ENCODE measurements at places on chromosomes 4 and X.

DNA sequence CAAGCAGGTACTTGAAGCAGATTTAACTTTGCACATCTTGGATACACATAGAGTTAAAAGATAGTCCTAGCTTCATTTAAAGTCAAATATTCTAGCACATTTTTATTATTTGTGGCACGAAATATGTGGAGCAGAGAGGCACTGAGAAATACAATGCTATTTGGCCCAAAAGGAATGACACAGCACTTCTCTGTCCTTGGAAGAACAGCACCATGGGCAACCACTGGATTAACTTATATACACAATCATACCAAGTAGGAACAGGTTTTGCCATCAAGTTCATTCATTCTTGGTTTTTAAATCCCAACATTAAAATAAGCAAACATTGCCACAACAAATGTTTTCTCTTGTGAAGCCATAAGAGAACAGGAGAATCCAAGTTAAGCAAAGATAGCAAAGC, 924 bp upstream of the ENAM start:
- DNase-seq: no peak

DNA sequence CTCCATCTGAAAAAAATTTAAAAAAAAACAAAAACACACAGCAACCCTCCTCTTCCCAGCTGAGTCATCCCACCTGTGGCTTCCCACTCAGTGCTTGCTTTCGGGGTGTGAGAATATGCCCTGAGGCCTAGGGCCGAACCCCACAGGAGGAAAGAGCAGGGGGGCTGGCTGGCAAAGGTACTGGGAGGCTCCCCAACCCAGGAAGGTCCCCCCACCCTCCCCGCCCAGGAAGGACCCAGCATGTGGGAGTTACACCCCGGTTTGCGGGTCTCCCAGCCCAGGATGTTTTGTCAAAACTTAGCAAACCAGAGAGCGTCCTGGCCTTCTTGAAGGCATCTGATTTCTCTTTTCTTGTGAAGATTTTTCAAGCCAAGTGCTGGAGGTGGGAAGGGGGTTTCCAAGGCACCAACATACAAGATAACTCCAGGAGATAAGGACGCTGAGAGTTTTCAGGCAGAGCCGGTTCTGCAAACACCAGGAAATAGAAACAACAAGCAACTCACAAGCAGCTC, 25.7 kb upstream of the CSF2RA start:
- DNase-seq: no peak

GRCh38 chrX:19354625-19355024, 10.9 kb downstream of the PDHA1 start:
- no peak for DNase-seq

- no peak for DNase-seq
Measured at GRCh38 chr4:29708473-29708872, 1011.7 kb upstream of the PCDH7 start.

- DNase-seq: peak; percentile 3
Measured at GRCh38 chr4:107210450-107211239, 174.5 kb upstream of the DKK2 start.

- peak; percentile 35 for DNase-seq
Measured at GRCh38 chr4:107044170-107044569, 8.1 kb upstream of the DKK2 start.

DNA sequence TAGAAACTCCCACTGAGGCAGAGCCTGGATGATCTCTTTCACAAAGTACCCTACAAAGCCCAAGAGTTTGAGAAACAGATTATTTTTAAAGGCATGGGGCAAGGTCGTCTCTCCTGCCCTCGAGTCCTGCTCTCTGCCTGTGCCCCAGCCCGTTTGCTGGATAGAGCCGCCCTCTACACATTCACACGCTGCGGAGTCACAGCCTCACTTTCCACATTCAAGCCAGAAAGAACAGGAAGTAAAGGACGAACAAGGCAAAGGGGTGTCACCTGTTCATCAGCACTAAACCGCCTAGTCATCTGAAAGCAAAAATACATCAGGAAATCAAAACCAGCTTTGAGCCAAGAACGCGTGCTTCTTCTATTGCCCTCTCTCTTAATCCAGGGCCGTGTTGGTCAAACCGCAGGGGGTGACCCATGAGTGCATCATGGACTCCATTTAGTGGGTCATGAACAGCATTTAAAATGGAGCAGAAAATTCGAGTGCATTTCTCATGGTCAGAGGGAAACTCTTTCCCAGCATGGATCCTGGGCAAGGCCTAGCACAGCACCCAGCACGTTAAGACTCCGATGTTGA, 83.4 kb downstream of the PHKA2 start:
- no peak for DNase-seq

DNA sequence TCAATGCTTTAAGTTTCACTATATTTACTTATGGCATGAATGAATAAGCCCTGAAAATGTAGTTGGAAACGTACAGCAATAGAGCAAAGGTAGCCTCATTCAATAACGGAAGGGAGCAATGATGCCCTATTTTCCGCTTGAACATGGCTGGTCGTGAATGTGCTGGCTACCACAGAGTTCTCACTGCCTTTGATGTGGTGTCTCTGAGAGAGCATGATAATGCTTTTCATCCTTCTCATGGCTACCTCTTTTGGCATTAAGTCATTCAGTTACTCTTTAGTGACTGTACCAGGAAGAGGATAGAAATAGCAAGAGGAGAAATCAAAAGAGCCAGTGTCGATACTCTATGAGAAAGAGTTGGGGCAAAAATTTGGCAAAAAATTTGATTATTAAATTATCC, 308.0 kb downstream of the PPP3CA start:
- no peak for DNase-seq

GRCh38 chrX:153554519-153555167, 37.2 kb downstream of the ATP2B3 start:
- peak; percentile 63 for DNase-seq

- DNase-seq: no peak
Measured at GRCh38 chr4:104424475-104424941, 70.2 kb downstream of the CXXC4 start.

- DNase-seq: no peak
Measured at GRCh38 chr4:1293991-1294390, 4.3 kb downstream of the MAEA start.

DNA sequence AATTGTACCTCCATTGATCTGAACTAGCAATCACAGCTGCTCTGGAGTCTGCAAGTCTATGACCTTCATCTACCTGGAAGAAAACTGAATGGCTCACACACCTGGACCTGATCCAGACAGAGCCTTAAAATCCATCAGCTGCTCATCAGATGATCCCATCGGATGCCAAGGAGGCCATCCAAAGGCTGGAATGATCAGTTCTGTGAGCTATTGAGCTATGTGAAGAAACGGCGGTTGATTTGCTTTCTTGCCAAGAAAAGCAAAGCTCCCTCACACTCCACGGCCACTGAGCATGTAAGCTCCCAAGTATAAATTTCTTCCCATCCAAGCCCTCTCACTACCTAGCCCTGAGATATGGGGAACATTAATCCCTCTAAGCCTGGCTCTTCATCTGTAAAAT, 63.1 kb downstream of the RELL1 start:
- DNase-seq: no peak

GRCh38 chr4:156672492-156673305, 298.9 kb downstream of the PDGFC start:
- peak; percentile 74 for DNase-seq

- peak; percentile 32 for DNase-seq
Measured at GRCh38 chr4:2935762-2936743, 27.2 kb downstream of the NOP14 start.

- no peak for DNase-seq
Measured at GRCh38 chr4:19063662-19064061, 1042.1 kb upstream of the LCORL start.

GRCh38 chr4:30294295-30294694, 425.9 kb upstream of the PCDH7 start:
- no peak for DNase-seq

- no peak for DNase-seq
Measured at GRCh38 chr4:182800216-182800515, 117.0 kb downstream of the DCTD start.

GRCh38 chr4:26489101-26489985, 941 bp downstream of the CCKAR start:
- no peak for DNase-seq

GRCh38 chr4:169258141-169258540, 12.6 kb downstream of the SH3RF1 start:
- DNase-seq: no peak

GRCh38 chr4:82621251-82621650, 59.5 kb upstream of the TMEM150C start:
- DNase-seq: no peak

- no peak for DNase-seq
Measured at GRCh38 chrX:136121788-136122187, 25.5 kb upstream of the FHL1 start.

DNA sequence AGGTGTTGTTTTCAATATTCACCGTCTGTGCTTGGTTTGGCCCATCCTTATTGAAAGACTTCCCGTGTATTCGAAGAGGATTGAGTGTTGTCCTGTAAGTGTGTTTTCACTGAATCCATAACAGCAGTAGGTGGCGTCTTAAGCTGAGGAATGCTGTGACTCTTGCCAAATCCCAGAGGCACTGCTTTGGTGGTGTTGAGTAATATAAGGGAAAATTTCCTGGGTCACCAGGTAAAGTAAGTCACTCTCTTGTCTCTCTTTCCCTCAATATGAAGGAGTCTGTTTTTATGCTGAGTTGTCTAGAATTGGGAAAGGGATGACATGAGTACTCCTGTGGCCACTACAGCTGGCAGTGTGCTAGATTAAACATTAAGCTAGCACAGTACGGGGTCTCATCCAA, 146.7 kb upstream of the ZXDB start:
- DNase-seq: no peak

GRCh38 chr4:88759895-88760290, 62.3 kb upstream of the NAP1L5 start:
- no peak for DNase-seq

GRCh38 chr4:41119867-41120295, 94.5 kb downstream of the APBB2 start:
- DNase-seq: no peak

GRCh38 chr4:144366425-144366824, 225.9 kb upstream of the GYPA start:
- no peak for DNase-seq

- no peak for DNase-seq
Measured at GRCh38 chrX:2955281-2955680, 26.1 kb upstream of the ARSD start.

DNA sequence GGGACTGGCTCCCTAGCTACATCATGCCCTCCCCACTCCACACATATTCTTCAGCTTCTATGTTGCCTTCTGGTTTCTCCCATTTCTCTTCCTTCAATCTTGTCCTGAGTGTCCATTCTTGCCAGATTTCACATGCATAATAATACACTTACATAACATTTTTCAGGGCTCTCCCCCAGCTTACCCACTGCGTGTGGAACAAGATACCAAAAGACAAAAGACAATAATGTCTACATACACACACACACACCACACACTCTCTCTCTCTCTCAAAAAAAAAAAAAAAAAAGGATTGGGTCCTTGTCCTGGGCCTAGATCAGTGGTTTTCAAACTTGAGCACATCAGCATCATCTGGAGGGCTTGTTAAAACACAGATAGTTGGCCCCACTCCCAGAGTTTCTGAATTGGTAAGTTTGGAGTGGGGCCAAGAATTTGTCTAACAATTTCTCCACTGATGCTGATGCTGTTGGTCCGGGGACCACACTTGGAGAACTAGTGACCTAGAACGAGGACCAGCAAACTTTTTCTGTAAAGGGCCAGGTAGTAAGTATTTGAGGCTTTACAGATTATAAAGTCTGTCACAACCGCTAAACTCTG, 6.5 kb upstream of the SMARCA1 start:
- peak; percentile 14 for DNase-seq

DNA sequence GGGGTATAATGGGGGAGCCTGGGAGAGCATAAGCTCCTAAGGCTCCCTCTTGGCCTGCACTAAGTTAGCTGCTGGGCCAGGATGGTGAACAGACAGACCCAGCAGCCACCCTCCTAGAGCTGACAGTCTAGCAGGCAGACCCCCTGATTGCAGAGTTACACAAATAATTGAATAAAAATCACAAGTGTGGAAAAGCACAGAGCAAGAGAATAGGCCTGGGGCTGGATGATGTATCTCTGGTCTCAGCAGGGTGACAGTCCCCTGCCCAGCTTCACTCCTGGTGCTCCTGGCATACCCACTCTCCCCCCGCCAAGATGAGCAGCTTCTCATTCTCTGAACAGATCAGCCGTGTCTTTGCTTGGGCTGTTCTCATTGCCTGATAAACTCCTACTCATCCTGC, 86.1 kb upstream of the STX18 start:
- no peak for DNase-seq

DNA sequence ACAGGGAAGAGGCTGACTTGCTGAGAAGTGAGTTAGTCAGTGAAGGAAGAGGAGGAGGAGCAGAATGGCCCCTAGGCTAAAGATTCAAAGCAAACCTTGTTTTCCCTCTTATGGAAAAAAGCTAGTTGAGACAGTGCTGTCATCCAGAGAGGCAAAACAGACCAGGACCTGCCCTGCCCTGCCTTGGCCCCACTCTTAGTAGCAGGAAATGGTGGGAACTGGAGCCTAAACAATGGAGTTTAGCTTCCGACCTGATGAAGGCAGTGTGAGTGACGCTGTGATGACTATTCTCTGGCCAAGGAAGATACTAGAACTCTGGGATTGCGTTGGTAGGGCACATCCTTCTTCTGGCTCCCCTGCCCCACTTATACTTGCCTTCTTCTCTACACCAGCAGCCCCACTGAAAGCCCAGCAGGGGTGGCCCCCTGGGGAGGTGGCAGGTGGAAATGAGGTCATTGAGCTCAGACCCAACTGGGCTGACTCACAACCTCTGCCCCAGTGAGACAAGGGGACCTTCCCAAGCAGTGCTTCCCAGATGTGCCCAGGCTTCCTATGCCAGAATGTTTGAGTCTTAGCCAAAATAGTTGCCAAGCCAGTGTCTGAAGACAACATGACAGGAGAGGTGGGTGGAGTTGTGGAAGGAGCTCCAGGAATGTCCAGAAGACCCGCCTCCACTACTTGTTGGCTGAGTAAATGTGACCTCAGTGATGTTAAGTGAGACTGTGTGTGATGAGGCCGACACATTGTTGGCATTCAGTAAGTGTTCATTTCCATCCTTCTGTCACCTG, 38.8 kb downstream of the MSN start:
- DNase-seq: peak; percentile 83

GRCh38 chr4:59180161-59180560, 2020.0 kb upstream of the ADGRL3 start:
- no peak for DNase-seq

- no peak for DNase-seq
Measured at GRCh38 chr4:100889401-100889800, 371.6 kb upstream of the EMCN start.

GRCh38 chrX:44507292-44507691, 35.4 kb downstream of the FUNDC1 start:
- no peak for DNase-seq

DNA sequence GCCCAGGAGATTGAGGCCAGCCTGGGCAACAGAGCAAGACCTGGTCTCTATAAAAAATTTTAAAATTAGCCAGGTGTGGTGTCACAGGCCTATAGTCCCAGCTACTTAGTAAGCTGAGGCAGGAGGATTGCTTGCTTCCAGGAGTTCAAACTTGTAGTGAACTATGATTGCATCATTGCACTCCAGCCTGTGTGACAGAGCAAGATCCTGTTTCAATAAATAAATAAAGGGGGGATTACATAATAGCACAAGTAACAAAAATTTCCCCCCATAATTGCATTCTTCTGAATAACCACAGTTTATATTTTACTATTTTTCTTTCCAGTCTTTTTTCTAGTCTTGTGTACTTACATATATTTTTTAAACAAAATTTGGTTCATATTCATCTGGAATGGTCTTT, 135.6 kb downstream of the CHIC2 start:
- DNase-seq: peak; percentile 61

Measured in GM23248 (cell line).